Kidney (tissue), 22 donors: ENCODE measurements at places on chromosomes 3 and 15.

GRCh38 chr3:182105875-182106274 lies 394.1 kb downstream of the SOX2 start:
- no peak for DNase-seq

GRCh38 chr3:46928282-46928681 lies 48.3 kb downstream of the CCDC12 start:
- no peak for DNase-seq

DNA sequence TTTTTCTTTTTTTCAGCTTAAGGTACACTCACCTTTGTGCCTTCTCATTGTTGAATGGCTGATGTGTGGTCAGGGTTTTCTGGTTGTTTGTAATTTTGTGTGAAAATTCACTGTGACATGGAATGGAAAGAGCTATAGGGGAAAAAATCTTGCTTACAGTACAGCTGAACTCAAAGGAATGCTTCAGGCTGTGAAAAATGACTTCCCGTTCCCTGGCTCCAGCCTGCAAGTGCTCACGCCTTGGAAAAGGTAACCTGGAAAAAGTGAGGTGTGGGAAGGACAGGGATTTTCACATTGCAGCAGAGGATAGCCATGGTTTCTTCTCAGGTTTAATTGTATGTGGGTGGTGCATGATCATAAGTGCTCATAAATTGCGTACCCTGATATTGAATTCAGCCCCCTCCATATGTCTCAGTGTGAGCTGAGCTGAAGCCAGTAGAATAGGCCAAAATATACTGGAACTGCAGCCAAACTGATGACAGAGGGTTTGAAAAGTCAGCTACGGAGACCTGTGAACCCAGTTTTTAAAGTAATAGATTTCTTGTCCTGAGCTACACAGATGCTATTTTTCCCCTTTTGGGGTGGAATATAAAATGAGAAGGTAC lies 228.7 kb upstream of the RASGRP1 start:
- DNase-seq: no peak

GRCh38 chr3:156036258-156037053 lies 83.9 kb upstream of the KCNAB1 start:
- DNase-seq: no peak

GRCh38 chr15:75753145-75753544 lies 40.5 kb upstream of the CSPG4 start:
- DNase-seq: no peak

- no peak for DNase-seq
Observed at GRCh38 chr3:157662171-157662570, 159.0 kb upstream of the VEPH1 start.

DNA sequence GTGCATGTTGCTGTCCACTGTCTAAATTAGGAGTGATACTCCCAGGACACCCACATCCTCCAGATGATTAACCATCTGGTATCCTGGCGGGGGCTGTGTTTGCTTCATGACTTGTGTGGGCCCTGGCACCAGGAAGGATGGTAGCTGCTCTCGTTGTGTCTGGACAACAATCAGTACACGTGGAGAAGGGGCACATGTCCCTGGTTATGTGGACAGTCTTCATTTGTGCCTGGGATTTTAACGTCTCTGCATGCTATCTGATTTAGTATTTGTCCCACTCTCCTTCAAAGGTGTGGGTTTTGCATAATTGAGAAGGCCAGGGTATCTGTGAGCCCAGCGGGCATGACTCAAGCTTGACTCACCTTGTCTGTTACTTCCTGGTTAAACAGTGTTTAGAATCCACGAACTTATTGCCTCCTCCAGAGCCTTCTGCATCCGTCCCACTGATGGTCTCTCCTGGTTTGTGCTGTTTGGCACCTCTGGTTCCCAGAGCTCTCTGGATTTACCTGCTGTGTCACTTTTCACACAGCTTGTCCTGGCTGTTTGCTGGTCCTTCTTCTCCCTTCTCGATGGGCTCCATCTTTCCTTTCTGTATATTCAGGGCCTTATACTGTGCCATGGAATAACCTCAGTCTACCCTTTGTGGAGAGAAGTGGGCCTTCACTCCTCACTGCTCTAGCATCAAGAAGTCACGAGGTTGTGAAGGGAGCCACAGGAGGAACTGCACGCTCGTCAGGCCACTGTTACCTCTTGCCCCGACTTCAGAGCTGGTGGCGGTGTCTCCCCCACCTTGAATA lies 32.5 kb downstream of the ARNT2 start:
- DNase-seq: no peak

DNA sequence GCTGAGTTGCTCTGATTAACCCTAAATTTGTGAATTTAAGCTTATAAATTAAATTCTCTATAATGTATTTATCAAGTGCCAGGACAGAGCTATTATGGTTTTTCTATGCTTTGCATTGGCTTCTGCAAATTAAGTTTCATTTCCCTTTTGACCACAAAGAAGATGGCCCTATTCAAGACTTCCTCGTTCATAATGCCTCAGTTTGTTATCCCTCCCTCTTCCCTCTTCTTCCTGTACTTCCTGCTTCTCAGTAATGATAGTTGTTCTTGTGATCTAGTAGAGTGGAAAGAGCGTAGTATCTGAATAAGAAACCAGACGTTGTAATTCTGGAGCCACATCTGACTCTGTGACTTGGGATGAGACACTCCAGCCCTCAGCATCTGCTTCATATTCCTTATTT lies 118.7 kb downstream of the CACNA1D start:
- DNase-seq: no peak

DNA sequence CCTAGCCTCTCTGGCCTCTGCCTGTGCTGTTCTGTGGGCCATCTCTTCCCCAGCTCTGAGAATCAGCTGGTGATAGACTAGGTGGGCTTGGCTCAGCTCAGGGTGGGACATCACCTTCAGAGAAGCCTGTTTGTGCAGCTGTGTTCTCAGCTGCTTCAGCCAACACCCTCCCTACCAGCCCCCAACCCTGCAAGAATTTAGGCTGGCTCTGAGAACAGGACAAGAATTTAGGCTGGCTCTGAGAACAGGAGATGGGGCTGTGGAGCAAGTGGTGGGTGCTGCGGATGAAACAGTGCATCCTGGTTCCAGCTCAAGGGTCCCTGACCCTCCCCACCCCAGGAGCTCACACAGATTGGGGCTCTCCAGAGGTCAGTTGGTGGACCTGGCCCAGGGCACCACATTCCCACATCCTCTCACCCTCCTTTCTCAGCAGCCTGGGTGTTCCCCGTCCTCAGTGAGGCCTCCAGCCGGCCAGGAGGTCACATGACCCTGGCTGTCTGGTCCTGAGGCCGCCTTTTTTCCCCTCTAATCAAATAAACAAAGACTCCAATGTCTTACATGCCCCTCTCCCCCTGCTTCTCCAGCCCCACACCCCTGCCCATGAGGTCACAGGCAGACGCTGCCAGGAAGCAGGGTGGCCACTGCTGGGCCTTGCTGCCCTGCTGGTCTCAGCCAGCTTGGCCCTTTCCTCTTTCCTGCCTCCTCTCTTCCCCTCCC lies 14.9 kb downstream of the PLEKHO2 start:
- peak; percentile 55 for DNase-seq

DNA sequence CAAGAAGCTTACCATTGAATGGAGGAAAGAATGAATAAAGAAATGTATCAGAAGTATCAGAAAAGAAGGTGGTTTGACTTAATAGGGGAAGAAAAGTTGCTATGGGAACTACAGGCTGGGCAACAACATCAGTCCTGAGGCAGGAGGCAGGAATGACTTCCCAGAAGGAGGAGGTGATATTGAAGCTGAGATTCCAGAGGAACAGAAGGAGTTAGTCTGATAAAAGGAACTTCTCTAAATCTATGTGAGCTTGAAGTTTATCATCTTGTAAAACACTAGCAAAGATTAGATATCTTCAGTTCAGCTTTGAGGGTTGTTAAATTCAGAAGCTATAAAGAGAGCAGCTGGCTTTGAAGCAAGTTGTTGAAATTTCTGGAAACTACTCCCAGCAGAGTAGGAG lies 213.3 kb upstream of the THRB start:
- no peak for DNase-seq

GRCh38 chr3:108569336-108569735 lies 19.9 kb downstream of the CIP2A start:
- DNase-seq: no peak

DNA sequence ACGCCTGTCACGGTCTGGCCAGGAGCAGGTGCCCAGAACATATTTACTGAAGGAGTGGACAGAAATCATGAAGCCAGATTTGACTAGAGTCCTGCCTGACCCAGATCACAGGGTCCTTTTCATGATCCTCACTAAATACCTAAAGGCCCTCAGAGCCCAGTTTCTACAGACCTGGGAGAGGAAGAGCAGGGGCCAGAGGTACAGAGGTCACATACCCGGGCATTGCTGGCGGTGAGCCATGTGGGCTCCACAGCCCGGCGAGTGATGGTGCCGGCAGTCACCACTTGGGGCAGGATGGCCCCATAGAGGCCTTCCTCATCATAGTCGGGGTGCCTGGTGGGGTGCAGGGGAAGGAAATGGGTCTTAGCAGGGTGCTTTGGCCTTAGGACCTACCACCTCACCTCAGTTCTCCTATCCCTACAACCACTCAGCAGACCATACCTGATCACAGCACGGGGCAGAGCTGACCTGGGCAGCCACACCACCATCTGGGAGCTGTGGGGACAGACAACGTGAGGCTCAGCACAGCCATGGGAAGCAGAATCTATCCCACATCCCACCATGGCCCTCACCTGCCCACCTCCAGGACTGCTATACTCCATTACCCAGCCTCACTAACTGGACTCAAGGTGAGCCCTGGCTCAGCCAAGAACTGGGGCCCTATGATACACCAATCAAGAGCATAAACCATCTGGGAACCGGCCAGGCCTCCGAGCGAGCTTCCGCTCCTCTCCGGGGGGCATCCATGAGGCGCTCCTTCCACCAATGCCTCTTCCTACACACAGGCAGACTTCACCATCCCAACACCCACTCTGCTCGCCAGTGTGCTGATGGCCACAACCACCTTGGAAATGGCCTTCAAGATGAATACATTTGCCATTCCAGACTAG lies 12.9 kb downstream of the POLG start:
- no peak for DNase-seq

DNA sequence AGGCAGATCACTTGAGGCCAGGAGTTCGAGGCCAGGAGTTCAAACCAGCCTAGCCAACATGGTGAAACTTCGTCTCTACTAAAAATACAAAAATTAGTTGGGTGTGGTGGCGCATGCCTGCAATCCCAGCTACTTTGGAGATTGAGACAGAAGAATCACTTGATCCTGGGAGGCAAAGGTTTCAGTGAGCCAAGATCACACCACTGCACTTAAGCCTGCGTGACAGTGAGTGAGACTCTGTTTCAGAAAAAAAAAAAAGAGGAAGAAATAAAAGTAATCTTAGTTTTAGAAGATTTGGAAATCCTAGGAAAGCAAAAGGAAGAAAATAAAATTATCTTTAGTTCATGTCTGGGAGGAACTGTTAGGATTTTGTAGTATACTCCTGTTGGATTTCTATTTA lies 77.2 kb downstream of the IL12A start:
- DNase-seq: no peak

- DNase-seq: no peak
Observed at GRCh38 chr3:10855083-10855870, 39.2 kb downstream of the SLC6A11 start.

DNA sequence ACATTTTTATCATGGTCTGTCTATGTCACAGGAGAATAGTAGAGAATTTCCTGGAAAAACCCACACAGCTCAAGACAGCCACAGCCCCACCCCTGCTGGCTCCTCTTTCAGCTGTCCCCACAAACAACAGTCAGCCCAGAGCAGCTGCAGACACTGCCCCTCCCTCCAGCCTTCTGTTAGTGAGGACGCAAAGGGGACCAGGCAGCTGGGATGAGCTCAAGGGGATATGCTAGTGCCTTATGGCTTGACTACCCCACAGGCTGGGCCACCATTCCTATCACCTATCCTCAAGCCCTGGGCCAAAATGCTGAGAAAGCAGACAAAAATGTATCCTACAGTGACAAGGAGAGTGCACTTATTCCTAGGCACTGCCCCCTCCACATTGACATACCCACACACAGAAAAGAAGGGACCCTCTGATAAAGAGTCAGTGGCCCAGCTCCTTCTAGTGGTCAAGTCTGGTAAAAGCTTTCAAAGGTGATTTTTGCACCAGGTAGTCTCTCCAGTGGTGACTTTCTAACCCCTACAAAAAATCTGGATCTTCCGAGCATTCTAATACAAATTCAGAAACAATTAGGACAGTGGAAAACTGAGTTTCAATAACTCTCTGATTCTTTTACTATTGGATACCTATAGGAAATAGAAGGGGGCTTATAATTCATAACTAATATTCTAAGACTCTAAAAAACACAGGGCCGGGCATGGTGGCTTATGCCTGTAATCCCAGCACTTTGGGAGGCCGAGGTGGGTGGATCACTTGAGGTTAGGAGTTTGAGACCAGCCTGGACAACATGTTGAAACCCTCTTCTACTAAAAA lies 3.0 kb upstream of the MAP1A start:
- no peak for DNase-seq

DNA sequence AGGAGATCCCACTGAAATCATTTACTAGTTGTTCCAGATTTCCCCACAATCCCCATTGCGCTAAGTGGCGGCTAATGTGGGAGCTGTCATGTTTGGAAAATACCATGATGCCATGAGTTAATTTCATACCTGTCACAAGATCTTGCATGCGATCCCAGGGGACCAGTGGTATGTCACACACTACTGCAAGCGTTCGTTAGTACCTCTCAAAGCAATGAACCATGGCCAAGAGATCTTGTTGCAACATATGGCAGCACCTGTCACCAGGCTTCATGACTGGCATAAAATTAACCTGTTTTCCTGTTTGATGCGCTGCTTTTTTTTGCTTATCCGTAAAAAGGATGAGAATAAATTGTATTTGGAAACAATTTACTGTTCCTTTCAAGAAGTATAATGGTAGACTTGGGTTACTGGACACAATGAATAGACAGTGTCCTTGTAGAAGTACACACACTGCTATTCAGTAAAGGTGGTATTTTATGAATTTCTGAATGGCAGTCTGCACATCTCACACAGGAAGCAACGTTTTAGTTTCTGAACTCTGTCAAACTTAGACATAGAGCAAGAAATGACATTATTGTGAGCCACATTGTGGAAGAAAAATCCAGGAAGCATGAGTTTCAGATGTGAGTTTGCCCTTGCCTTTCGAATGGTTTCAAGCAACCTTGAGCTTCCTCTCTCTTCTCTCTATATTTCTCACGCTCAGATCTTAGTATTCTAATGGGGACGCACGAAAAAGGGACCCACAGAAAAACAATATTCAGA lies 81.9 kb downstream of the CHL1 start:
- DNase-seq: no peak

GRCh38 chr3:13894096-13894806 lies 14.4 kb upstream of the WNT7A start:
- no peak for DNase-seq

- DNase-seq: no peak
Observed at GRCh38 chr15:98939311-98940080, 68.1 kb downstream of the PGPEP1L start.

DNA sequence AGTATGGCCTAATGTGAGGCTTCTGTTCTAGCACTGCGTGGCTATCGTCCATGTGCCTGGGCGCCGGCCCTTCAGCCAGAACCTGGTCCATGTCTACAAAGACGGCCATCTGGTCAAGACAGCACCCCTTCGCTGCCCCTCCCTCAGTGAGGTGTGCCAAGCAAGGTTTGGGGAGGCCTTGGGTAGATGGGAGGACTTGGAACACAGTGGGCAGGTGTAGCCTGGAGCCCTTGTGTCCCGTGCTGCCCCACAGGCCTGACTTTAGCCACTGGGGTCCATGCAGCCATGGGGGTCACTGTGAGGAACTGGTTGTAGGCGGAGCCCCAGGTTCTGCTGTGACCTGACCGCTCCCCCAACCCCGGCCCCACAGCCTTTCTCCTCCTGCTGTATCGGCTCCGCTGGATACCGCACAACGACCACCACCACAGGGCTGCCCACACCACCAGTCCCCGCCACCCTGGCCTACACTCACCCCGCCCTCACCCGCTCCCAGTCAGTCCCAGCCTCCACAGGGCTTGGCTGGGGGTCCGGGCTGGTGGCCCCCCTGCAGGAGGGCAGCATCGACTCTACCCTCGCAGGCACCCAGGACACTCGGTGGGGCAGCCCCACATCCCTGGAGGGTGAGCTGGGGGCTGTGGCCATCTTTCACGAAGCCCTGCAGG lies 16.6 kb downstream of the NBEAL2 start:
- peak; percentile 72 for DNase-seq
